Activated CD8-positive, alpha-beta T cell treated with anti-CD3 and anti-CD28 coated beads, Interleukin-2, amount 10 ng/mL, durations not matched to agents 7 days and 5 days (primary cell): ENCODE measurements at places on chromosomes 1 and 21.

DNA sequence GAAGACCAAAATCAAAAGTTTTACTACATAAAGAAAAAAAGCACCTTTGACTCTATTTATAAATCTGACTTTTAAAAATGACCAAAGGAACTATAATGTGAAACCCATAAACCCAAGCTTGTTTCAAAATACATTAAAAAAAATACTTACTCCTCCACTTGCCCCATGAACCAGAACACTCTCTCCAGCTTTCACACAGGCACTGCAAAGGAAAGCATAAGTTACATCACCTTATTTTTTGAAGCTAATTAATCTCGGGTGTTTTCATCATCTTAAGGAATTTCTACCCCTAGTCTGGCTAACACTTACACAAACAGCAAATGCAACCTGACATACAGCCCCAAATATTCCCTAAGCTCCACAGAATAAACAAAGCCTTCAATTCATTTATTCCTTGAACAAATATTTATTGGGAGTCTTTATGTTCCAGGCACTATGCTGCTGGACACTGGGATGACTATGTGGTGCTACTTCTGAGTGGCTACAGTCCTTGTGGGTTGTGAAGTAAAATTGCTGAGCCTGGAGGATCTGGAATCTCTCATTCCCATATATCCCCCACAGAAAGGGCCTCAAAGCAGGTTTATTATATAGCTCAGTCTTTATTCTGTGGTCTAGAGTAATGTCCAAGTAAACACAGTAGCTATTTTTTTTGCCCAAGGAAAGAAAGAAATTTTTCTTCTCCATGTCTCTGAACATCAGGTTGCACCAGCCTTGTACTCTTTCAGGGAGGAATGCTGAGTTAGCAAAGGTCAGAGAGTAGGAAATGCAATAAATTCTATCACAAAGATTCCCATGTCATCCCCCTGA lies 18.2 kb downstream of the CRYZ start:
- H3K27me3 ChIP-seq, result no peaks in the 10 kb centered on the region
- no peak for DNase-seq
- no peak overlapping the region for H3K4me3 ChIP-seq
- no peaks in the 10 kb centered on the region for H3K36me3 ChIP-seq

- H3K4me3 ChIP-seq, result peak overlapping the region; percentile 78
- H3K36me3 ChIP-seq, result no peaks in the 10 kb centered on the region
- H3K4me1 ChIP-seq, result peaks cover 19% of the 10 kb centered on the region
- H3K27me3 ChIP-seq, result peaks cover 20% of the 10 kb centered on the region
- no peak for DNase-seq
These were observed 7.2 kb upstream of the COL6A1 start for GRCh38 chr21:45974073-45975019.

GRCh38 chr1:181763736-181764135 lies 280.4 kb downstream of the CACNA1E start:
- no peak for DNase-seq
- H3K4me1 ChIP-seq, result no peaks in the 10 kb centered on the region

GRCh38 chr21:30486180-30486579 lies 1.1 kb downstream of the KRTAP19-2 start:
- no peak overlapping the region for H3K27ac ChIP-seq
- no peak for DNase-seq
- H3K27me3 ChIP-seq, result no peaks in the 10 kb centered on the region

DNA sequence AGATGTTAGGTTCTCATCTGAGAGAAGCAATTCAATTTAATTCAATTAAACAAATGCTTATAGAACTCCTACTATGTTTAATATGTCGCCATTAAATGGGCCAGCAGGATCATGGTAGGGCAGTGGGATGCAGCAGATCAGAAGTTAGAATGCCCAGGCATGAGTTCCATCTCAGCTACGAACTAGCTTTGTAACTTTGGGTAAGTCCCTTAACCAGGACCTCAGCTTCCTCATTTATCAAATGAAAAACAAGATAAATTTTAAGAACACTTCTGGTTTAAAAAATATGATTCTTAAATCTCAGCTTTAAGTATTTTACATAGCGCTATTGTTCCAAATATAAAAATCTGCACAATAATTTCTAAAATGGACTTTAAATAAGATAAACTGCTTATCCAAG lies 67.5 kb upstream of the GFI1 start:
- H3K4me1 ChIP-seq, result peaks cover 19% of the 10 kb centered on the region
- no peak overlapping the region for H3K4me3 ChIP-seq
- H3K36me3 ChIP-seq, result peaks cover 5% of the 10 kb centered on the region
- H3K27me3 ChIP-seq, result no peaks in the 10 kb centered on the region
- DNase-seq, result no peak
- H3K27ac ChIP-seq, result no peak overlapping the region

DNA sequence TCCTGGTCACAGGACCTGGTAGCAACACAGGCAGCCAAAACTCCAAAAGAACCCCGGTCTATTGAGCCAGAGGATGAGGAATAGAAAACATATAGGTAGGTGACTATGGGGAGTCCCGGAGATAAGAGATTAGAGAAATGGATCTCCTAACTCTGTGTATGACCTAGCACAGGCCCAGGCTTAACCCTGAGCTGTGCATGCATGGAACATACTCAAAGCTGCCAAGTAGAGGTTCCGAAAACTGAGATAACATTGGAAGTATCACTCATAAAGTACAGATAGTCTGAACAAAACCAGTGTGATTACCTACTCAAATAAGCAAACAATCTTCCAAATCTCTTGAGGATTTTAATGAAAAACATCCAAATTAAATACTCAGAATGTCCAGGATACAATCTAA lies 31.5 kb upstream of the PRDX6 start:
- H3K4me1 ChIP-seq, result peaks cover 25% of the 10 kb centered on the region
- no peak overlapping the region for H3K27ac ChIP-seq
- H3K36me3 ChIP-seq, result peaks cover 58% of the 10 kb centered on the region
- H3K27me3 ChIP-seq, result no peaks in the 10 kb centered on the region

DNA sequence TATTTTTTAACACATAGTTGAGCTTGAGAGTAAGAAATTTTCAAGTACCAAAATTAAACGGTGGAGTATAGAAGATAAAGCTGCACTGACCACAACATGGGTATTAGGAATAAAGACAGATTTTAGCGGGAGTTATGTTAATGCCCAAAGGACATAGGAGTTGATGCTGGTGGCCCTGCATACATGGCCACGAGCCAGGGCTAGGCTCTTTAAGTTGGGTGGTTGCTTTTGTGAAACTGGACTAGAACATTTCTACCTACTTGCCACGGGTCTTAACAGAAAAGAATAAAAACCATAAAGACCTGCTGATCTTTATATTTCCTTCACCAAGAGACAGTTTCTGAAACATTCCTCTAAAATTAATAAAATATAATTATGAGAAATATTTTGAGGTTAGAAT lies 14.9 kb downstream of the EDEM3 start:
- H3K4me1 ChIP-seq, result peaks cover 17% of the 10 kb centered on the region
- no peak overlapping the region for H3K27ac ChIP-seq

DNA sequence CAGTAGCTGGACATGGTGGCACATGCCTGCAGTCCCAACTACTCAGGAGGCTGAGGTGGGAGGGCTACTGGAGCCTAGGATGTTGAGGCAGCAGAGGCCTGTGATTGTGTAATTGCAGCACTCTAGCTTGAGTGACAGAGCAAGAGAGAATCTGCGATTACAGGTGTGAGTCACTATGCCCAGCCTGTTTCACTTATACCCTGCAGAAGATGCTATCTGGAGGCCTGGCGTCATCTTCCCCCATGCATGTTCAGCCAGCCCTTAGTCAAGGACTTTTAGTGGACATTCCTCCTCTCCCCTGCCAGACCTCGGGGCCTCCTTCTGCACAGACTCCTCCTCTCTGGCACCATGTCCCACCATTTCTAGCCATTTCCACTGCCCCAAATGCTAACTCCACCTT lies 36.3 kb upstream of the RCC2 start:
- no peak for DNase-seq
- H3K36me3 ChIP-seq, result no peaks in the 10 kb centered on the region
- H3K27ac ChIP-seq, result no peak overlapping the region
- no peaks in the 10 kb centered on the region for H3K4me1 ChIP-seq

DNA sequence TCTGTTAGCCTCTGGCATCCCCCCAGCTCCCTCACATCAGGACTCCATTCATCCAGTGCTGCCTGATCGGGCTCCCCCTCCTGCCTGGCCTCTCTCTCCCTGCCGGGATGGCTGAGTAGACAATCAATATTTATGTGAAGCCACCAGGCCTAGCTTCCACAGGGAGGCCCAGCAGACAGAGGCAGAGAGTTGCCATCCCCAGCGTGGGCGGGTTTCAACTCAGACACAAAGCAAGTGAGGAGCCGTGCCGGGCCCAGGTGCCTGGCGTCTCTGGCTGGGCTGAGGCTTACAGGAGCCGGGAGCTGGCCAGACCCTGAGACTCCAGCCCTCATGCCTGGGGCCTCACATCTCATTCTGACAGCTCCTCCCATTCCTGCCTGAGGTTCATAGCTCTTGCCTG lies 34.5 kb upstream of the ATP2B4 start:
- H3K36me3 ChIP-seq, result no peaks in the 10 kb centered on the region
- peaks cover 7% of the 10 kb centered on the region for H3K27me3 ChIP-seq
- DNase-seq, result no peak
- peaks cover 15% of the 10 kb centered on the region for H3K4me1 ChIP-seq

DNA sequence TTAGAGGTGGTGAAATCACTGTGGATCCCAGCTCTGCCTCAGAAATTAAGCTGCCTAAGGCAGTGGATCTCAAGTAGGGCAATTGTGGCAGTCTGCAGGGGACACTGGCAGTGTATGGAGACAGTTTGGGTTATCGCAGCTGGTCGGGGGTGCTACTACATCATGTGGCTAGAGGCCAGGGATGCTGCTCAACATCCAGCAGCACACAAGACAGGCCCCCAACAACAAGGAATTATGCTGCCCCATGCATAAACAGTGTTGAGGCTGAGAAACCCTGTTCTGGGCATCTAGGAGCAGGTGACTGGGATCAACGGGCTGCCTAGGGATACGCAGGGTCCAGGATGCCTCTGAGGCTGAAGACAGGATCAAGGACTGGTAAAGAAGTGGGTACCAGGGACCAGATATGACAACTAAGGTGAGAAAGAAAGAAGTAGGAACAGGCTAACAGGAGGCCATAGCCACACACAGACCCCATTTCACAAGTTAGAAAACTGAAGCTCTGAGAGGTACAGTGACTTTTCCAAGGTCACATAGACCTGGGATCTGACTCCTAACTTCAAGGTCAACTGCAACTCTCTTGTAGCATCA lies 8.7 kb downstream of the BATF3 start:
- no peak for DNase-seq
- H3K27me3 ChIP-seq, result no peaks in the 10 kb centered on the region
- H3K27ac ChIP-seq, result peak overlapping the region; percentile 16
- no peak overlapping the region for H3K4me3 ChIP-seq
- H3K36me3 ChIP-seq, result peaks cover 38% of the 10 kb centered on the region

DNA sequence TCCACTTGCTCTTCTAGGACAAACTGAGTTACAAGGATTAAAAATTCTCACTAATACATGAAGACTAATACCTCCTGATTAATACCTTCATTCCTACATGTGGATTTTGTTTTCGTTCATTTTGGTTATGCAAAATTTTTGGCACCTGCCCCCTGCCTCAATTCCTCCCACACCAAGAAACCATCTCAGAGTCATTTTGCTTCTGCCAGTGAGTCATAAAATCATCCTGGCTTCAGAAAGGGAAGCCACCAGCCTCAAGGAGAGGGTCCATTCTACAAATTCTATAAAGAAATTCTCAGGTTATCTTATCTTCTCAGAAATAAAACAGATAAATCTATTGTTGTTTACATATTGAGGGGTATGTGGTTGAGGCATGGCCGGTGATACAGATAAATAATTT lies 103.2 kb upstream of the COA6 start:
- peaks cover 26% of the 10 kb centered on the region for H3K4me1 ChIP-seq
- no peak for DNase-seq
- peaks cover 35% of the 10 kb centered on the region for H3K36me3 ChIP-seq

- DNase-seq, result no peak
- H3K4me3 ChIP-seq, result no peak overlapping the region
- peaks cover 2% of the 10 kb centered on the region for H3K27me3 ChIP-seq
- no peaks in the 10 kb centered on the region for H3K4me1 ChIP-seq
These were observed 17.7 kb downstream of the NTNG1 start for GRCh38 chr1:107158496-107158895.

GRCh38 chr1:172903581-172904220 lies 147.0 kb downstream of the TNFSF18 start:
- DNase-seq, result no peak
- H3K36me3 ChIP-seq, result peaks cover 18% of the 10 kb centered on the region
- H3K27ac ChIP-seq, result no peak overlapping the region
- H3K4me1 ChIP-seq, result peaks cover 49% of the 10 kb centered on the region
- H3K4me3 ChIP-seq, result no peak overlapping the region

- H3K36me3 ChIP-seq, result no peaks in the 10 kb centered on the region
- H3K27me3 ChIP-seq, result peaks cover 7% of the 10 kb centered on the region
- peaks cover 3% of the 10 kb centered on the region for H3K4me1 ChIP-seq
- DNase-seq, result no peak
These were observed 27.6 kb upstream of the CLDN14 start for GRCh38 chr21:36507397-36508018.
